ENCODE measurements at places on chromosomes 3 and 15.

DNA sequence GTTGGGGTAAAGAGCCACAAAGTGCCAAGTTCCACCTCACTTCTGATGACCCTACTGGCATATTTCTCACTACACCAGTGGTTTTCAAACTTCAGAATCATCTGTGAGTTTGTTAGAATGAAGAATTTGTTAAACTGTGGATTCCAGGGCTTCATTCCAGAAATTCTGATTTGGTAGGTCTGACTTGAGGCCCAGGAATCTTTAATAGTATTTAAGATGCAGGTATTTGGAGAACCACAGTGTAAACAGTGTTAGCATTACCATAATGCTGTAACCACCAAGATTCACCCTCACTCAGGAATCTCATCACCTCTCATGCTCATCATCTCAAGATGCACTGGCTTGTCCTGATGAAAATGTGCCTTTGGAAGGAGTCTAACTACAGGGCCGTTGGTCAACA, 6.0 kb downstream of the KCNMB3 start:
- peak; percentile 63 for DNase-seq

GRCh38 chr3:113565555-113565954, 33.2 kb downstream of the SIDT1 start:
- DNase-seq: no peak

GRCh38 chr3:181985386-181985785, 273.7 kb downstream of the SOX2 start:
- no peak for DNase-seq

DNA sequence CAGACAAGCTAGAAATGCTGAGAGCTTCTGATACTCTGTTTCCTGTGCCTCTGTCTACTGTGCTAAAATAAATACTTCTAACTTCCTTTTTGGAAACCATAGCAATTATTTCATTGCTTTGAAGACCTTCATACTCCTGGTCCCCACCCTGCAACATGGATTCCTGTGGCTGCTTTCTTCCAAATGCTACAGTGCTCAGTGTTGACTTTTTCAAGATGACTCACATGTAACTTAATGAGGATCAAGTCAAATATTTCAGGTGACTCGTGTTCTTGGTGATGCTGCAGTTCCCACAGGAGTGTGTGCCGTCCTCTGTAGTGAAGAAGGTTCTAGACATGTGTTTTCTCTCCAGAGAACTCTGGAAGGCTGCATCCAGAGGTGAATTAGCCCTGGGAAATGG, 288.6 kb downstream of the CLSTN2 start:
- DNase-seq: peak; percentile 94

- peak; percentile 63 for DNase-seq
These were observed 645.9 kb downstream of the OTOL1 start for GRCh38 chr3:162142511-162142910.

DNA sequence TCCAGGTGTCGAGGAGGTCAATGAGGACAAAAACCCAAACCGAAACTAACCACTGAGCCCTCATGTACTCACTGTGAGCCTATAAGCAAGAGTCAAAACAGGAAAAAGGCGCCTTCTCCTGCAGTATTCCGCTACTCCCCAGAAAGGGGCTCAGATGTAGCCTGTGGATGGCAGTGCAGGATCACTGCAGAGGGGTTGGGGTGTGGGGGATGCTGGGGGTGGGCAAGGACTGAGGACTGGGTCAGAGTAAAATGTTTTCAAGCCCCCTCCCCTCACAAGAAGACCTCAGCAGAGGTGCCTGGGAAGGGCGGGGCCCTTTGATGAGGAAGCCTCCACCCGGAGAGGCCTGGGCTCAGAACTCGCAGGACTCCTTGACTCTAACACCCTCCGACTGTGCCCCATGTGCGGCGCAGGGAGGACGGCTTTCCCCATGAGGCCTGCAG, 170.1 kb downstream of the OSBPL10 start:
- DNase-seq: no peak

- DNase-seq: no peak
These were observed 1.5 kb upstream of the CLK3 start for GRCh38 chr15:74613953-74614743.

GRCh38 chr3:62727536-62727935, 147.7 kb downstream of the CADPS start:
- DNase-seq: peak; percentile 16

DNA sequence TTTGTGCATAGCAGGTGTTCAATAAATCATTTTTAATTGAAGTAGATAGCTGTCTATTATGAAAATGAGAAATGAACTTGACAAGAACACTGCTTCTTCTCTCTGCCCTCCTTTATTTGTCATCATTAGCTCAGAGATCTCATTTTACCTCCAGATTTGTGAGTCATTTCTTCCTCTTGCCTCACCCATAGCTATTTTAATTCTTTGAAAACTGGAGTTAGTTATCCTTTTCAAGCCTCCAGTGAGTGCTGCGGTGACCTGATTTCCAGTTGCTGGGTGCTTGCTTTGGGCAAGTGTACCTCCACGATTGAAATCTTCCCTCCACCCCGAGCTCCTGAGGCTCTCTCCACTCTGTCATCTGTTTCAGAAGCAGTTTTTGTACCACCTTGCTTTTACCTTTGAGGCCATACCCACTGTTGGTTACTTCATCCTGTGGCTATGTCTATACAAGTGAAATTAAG, 114.6 kb downstream of the NFKBIZ start:
- peak; percentile 82 for DNase-seq

DNA sequence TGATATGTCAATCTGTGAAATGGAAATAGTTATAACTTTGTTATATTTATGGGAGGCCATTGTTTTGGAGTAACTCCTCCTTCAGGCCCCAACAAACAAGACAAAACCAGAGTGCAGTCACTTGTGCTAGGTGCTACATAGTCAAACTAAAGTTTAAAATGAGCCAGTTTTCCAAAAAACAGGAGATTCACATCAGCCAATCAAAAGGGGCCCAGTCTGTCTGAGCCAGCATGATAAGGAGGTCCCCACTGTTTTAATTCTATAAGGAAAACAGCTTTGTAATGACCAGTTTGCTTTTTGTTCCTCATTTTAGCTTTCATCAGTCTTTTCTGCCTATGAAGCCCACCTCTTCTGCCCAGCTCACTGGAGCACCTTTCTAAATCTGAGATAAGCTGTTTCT, 94.7 kb upstream of the SLC7A14 start:
- no peak for DNase-seq

GRCh38 chr3:38630606-38631005, 18.9 kb downstream of the SCN5A start:
- DNase-seq: no peak

DNA sequence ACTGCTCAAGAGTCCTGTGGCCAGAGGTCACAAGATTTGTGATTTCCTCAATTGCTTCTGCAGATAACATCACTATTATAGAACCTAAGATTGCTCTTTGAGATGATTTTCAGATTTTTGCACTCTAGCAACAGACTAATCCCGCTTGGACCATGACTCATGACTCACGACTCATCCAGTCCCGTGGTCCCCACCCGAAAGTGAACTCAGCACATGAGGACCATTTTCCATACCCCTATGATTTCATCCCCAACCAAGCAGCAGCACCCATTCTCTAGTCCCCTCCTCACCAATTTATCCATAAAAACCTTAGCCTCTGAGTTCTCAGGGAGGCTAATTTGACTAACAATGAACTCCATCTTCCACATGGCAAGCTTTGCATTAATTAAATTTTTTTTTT, 106.3 kb upstream of the ALCAM start:
- peak; percentile 26 for DNase-seq

GRCh38 chr3:70530626-70531025, 218.2 kb upstream of the MDFIC2 start:
- no peak for DNase-seq

GRCh38 chr3:197226179-197226578, 72.2 kb downstream of the DLG1 start:
- DNase-seq: no peak

- no peak for DNase-seq
These were observed 52.6 kb downstream of the U2SURP start for GRCh38 chr3:143054011-143054410.

- no peak for DNase-seq
These were observed 27.9 kb upstream of the FAM174B start for GRCh38 chr15:92683511-92683834.

DNA sequence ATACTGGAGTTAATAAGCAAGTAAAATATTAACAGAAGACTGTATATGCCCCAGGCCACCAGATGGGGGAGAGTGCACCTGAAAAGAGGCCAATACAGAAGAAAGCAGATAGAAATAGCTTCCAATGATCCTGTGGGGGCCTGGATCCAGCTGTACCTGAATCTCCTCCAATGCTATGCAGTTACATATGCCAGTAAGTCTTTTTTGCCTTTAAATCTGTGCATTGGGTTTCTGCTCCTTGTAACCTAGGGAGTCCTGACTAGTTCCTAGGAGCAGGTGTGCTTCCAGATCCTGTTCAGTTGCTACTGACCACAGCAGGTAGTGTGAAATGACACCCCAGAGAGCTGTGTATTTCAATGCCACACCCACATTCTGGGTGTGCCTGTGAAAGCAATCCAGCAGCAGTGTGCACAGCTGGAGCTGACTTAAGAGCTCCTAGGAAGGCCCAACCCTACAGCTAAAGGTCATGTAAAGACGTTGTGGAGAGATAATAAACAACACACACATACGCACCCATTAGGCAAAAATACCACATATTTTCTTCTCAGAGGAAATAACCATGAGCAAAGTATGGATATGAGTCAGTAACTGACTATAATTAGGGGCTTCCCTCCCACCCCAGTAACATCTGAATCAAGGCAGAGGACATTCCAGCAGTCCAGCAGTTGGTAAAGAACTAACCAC, 62.2 kb upstream of the AKAP13 start:
- DNase-seq: peak; percentile 82

DNA sequence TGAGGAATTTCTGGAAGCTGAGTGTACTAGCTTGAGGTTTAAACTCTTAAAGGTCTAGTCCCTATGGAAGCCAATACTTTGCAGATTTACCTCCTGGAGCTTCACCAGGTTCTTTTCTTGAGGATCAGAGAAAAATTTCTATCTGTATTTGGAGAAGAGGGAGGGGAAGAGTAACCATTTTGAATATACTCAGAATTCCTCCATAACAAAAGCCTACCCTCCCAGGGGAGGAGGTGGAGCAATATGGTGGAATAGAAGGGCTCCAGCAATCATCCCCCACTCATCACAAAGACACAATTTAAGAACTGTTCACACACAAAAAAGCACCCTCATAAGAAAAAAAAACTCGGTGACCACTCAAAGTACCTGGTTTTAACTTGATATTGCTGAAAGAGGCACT, 36.0 kb upstream of the PEX5L start:
- DNase-seq: no peak

DNA sequence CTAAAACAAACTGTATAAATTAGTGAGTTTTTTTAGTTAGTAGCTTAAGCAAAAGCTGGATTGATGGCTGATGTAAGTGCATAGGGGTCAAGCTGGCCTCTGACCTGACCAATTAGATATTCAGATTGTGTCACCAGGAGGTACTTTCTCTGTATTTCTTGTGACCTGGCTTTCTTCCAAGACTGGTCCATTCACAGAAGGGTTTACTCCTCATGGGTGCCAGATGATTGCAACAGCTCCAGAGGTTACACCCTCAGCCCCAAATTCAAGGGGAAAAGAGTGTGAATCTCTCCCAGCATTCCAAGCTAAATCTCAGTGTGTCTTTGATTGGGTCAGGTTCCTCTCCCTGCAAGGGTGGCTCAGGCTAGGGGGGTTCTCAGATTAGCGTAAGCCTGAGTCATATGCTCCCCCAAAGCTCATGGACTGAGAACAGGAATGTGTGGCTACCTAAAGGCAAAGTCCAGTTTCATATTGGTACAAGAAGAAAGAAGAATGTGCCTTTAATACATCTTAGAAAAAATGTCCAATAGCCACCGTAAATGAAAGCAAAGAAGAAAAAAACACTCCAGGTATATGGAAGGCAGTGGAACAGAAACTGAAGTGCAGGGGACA, 16.5 kb downstream of the PML start:
- DNase-seq: peak; percentile 30

DNA sequence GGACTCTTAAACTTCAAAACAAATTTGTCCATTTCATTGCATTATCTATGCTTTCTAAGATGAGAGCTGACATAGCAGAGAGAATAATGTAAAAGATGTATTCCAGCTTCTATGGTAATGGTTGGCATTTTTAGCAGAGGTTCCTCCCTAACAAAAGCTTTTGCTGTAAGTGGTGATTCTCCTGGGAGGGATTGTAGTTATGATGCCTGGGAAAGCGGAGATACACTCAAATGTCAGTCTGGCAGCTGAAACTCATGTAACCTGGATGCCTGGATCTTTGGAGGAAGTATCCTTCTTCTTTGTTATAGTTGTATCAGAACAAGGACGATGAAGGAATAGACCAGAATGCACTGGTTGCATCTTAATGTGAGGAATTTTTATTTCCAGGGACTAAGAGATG, 7.5 kb downstream of the CHL1 start:
- DNase-seq: no peak

- no peak for DNase-seq
These were observed 101.6 kb downstream of the MAGI1 start for GRCh38 chr3:65936908-65937638.

DNA sequence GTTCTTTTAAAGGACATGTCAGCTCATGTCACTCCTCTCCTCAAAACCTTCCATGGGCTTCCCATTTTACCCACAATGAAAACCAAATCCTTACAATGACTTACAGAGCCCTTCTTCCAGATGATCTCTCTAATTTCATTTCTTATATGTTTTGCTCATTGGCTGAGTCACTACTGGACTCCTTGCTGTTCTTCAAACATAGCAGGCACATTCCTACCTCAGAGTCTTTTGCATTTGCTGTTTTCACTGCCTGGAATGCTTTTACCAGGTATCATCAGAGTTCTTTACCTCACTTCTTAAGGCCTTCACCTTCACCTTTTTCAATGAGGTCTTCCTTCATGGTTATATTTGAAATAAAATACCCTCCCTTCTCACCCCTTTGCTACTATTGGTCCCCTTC, 57.3 kb downstream of the NECTIN3 start:
- peak; percentile 10 for DNase-seq

- DNase-seq: no peak
These were observed 31.7 kb downstream of the ECT2 start for GRCh38 chr3:172782235-172782634.

GRCh38 chr3:53775834-53776251, 70.4 kb downstream of the CHDH start:
- no peak for DNase-seq

DNA sequence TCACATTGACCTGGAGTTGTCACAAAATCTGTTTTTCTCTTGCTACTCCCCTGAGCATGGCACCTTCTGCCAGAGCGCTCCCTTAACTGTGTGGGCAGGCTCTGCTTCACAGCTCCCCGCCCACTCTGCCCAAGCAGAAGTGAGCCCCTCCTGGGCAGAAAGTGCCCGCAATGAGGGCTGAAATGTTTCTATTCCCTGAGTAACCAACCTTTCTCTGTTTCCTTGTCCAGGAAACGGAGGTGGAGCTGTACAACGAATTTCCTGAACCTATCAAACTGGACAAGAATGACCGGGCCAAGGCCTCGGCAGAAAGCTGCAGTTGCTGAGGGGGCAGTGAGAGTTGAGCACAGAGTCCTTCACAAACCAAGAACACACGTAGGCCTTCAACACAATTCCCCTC, 66.3 kb upstream of the ACAD9 start:
- DNase-seq: no peak

GRCh38 chr3:40104441-40104840, 205.1 kb upstream of the EIF1B start:
- DNase-seq: no peak

- no peak for DNase-seq
These were observed 36.6 kb downstream of the RFX7 start for GRCh38 chr15:56207092-56207491.

- DNase-seq: no peak
These were observed 94.3 kb upstream of the GADL1 start for GRCh38 chr3:30988769-30989168.

All from M059J (cell line).